Neural crest cell (in vitro differentiated cells): ENCODE measurements at places on chromosomes 1 and 21.

DNA sequence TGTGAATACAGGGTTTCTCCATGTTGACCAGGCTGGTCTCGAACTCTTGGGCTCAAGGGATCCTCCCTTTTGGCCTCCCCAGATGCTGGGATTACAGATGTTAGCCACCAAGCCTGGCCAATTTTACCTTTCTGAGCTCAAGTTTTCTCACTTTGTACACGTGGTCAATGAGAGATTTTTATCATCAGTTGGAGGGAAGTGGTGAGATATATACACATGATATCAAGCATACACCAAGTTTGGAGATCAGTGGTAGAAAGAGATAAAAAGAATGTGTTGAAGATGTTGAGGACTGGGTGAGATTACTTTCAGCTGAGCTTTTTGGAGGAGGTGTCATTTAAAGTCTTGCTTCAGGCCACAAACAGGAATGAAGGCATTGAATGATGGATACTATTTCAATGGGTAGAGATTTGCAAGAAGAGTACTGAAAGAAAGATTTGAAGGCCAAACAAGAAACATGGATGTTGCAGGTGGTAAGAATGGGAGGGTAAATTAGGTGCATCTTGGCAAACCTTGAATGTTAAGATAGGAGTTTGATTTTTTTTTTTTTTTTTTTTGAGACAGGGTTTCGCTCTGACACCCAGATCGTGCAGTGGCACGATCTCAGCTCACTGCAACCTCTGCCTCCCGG, 3.0 kb upstream of the SESN2 start:
- DNase-seq: no peak

GRCh38 chr1:234604495-234605398, 5.2 kb downstream of the IRF2BP2 start:
- no peak for DNase-seq

DNA sequence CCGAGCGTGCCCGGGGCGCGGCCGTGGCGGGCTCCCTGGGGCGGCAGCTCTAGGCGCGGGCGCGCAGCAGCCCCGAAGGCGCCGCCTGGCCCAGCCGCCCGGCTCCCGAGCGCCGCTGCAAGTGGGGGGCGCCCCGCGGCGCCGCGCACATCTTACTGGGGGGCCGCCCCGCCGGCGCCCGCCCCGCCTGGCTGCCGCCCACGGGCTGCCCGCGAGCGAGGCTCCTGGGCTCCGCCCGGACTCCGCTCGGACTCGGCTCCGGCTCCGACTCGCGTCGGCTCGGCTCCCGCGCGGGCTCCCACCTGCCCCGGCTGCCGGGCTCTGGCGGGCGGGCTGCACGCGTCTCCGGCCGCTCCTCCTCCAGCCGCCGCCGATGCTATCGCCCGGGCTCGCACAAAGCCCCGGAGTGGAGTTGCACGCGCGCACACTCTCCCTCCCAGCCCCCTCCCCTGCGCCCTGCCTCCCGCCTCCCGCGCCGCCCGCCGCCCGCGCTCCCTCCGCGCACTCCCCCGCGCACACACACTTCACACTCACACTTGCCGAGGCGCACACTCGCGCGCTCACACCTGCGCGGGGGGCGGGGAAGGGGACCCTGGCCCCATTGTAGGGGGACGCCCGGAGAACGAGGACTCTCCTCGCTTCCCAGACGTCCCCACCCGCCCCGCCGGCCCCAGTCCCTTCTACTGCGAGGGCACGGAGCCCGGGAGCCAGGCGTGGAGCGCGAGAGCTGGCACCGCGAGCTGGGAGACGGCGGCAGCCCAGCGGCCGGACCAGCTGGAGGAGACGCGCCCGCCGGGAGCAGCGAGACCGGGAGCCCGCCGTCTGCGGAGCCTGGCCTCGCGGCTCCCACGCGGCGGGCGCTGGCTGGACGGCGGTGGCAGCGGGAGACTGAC, at the start of gene GRIK3:
TSS of gene GRIK3 (minus strand) at position 395 of the 893 bp plus-strand sequence. CDS start 407 bp downstream, outside the sequence.
- no peak for DNase-seq

DNA sequence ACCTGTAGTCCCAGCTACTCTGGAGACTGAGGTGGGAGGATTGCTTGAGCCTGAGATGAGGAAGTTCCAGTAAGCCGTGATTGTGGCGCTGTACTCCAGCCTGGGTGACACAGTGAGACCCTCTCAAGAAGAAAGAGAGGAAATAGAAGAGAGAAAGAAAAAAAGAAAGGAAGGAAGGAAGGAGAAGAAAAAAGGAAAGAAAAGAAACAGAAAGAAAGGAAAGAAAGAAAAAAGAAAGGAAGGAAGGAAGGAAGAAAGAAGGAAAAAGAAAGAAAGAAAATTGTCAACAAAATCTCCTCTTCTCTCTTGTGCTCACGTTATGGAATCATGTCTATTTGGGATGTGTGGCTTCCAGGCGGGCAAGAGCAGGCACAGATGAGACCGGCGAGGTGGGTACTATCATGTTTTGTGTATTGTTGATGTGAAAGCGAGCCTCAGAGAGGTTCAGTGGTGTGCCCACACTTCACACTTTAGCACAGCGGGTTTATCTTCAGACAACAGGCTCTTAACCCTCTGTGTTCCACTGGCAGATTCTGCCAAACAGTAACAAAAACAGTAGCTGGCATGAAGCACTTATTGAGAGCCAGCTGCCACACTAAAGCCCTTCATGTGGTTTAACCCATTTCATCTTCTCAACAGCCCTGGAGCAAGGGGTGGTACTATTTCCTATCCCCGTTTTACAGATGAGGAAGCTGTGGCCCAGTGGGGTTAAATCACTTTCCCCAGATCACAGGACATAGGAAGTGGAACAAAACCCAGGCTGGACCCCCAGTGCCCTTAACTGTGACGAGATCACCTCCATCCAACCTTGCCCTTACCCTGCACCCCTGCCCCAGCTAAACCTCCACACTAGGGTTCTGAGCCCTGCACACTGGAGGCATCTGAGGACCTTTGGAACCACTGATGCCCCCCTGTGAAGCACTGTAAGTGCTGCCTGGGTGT, 94.7 kb upstream of the TARDBP start:
- no peak for DNase-seq

DNA sequence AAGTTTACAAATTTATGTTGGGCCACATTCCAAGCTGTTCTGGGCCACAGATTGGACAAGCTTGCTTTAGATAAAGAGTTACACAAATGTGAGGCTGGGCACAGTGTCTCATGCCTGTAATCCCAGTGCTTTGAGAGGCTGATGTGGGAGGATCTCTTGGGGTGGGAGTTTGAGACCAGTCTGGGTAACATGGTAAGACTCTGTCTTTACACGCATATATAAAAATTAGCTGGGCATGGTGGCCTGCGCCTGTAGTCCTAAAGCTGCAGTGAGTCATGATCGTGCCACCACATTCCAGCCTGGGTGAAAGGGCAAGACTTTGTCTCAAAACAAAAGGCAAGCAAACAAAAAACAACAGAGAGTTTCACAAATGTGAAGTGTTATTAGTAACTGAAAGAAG, 5.9 kb upstream of the VCAM1 start:
- no peak for DNase-seq
